Endodermal cell (in vitro differentiated cells): ENCODE measurements at places on chromosomes 1 and 21.

DNA sequence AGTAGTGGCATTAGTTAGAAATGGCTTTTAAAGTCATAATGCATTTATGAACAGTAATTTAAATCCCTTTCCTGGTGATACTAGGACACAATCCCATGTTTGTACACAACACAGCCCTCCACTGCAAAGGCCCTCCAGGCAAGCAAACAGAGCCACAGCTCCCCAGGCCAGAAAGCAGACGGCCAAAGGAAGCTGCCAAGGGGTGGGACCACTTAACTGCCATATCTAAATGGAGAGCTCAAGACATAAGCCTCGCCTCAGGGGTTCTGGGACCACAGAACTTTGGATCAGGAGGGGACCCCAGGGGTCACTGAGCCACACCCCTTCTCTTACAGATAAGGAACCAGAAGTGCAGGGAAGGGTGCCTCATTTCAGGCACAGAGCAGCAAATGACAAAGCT is 189.7 kb downstream of the KCNH1 start:
- no peaks in the 10 kb centered on the region for H3K4me1 ChIP-seq
- no peak for DNase-seq
- H3K27me3 ChIP-seq, result no peaks in the 10 kb centered on the region
- H3K36me3 ChIP-seq, result no peaks in the 10 kb centered on the region

- H3K27ac ChIP-seq, result no peak overlapping the region
- no peak overlapping the region for H3K4me3 ChIP-seq
- no peaks in the 10 kb centered on the region for H3K27me3 ChIP-seq
- peaks cover 4% of the 10 kb centered on the region for H3K4me1 ChIP-seq
- H3K36me3 ChIP-seq, result no peaks in the 10 kb centered on the region
Measured at GRCh38 chr21:36184545-36184944, 27.9 kb downstream of the DOP1B start.

DNA sequence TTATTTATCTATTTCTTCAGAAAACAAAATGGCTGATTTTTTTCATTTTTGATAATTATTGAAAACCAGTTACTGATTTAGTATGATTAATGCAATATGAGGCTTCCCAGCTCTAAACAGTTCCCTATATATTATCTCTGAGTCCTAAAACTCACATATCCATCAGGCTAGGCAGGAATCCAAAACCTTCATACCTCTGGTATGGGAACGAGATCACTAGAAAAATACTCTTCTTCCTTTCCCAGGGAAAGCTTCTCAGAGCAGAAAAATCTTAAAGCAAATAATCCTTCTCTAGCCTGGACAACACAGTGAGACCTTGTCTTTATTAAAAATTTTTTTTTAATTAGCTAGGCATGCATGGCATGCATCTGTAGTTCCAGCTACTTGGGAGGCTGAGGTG is 42.5 kb downstream of the KDM5B start:
- H3K4me3 ChIP-seq, result no peak overlapping the region
- no peaks in the 10 kb centered on the region for H3K4me1 ChIP-seq
- no peaks in the 10 kb centered on the region for H3K27me3 ChIP-seq
- no peak for DNase-seq

DNA sequence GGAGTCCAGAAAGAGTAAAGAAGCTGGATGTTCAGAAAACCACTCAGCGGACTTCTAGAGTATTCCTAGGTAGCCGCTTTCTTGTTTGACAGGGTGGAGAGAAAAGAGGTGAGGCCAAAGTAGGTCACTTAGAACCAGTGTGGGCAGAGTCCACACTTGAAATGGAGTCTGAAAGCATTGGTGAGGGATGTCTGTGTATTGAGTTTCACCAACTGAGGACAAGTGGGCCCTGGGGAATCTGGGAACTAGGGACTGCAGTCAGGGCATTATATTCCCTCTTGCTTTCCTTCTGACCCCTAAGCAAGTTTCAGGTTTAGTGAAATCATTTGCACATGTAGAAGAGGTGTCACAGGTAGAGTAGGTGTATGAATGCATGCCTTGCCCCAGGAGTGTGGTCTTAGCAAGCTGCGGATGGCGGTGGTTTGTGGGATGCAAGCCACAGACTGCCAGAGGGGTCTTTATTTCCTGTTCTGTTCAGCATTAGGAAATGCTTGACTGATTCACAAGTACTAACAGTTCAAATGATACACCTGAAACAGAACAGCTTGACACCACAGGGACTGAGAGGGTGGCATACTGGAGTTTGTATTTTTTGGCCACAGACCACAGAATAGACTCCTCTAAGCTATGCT is 1.1 kb upstream of the GNG12 start:
- H3K36me3 ChIP-seq, result no peaks in the 10 kb centered on the region
- peaks cover 57% of the 10 kb centered on the region for H3K27me3 ChIP-seq
- H3K4me1 ChIP-seq, result no peaks in the 10 kb centered on the region

GRCh38 chr1:200366577-200367253 is 43.1 kb downstream of the ZNF281 start:
- H3K27ac ChIP-seq, result no peak overlapping the region
- H3K27me3 ChIP-seq, result no peaks in the 10 kb centered on the region
- peak; percentile 49 for DNase-seq
- no peaks in the 10 kb centered on the region for H3K36me3 ChIP-seq
- peaks cover 37% of the 10 kb centered on the region for H3K4me1 ChIP-seq
- H3K4me3 ChIP-seq, result no peak overlapping the region

DNA sequence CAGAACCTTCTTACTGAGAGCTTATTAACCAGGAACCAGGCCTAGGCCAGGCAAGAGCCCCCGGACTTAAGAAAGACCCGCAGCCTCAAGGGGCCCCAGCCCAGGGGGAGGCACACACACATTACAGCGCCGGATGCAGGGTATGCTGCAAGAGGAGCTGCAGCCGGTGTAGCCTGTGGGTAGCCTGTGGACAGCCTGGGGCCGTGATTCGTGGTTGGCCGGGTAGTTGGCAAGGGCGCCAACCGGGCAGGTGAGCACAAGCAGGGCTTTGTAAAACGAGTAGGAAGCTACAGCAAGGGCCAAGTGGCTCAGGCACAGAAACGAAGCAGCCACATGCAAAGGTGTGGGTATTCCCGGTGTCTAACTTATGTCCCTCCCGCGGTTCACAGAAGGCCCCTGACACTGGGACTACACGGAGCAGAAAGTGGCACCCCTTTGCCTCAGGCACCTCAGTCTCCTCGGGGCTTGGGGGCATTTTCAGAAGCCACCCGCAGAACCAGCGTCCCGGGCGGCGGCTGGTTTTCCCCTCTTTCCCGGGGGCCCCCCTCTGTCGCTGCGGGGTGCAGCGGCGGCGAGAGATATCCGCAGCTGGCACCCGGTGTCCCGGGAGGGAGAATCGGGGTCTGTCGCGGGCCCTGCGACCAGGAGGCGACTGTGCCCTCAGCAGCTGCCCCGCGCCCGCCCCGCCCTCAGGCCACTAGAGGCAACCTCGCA is 40.8 kb downstream of the KIAA1614 start:
- H3K27me3 ChIP-seq, result no peaks in the 10 kb centered on the region
- DNase-seq, result no peak
- H3K4me1 ChIP-seq, result no peaks in the 10 kb centered on the region
- H3K27ac ChIP-seq, result no peak overlapping the region
- H3K36me3 ChIP-seq, result peaks cover 3% of the 10 kb centered on the region

DNA sequence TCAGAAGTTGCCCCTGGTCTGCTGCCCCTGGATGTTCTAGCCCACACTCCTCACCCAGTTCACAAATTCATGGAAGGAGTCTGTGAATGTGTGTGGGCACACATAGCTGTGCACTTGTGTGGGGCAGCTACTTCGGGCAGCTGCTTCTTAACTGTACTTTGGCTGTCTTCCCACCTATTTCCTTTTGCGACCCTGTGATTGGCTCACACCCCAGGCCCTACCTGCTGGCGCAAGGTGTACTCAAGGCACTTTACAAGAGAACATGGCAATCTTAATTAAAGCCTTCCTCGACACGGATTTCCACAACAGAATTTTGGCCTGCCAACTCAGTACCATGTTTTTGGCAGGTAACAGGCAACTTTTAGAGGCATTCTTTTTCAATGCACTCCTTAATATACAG is 86.5 kb upstream of the CTTNBP2NL start:
- H3K27me3 ChIP-seq, result peaks cover 44% of the 10 kb centered on the region
- H3K4me3 ChIP-seq, result no peak overlapping the region
- no peak for DNase-seq
- H3K36me3 ChIP-seq, result no peaks in the 10 kb centered on the region
- H3K4me1 ChIP-seq, result peaks cover 2% of the 10 kb centered on the region

DNA sequence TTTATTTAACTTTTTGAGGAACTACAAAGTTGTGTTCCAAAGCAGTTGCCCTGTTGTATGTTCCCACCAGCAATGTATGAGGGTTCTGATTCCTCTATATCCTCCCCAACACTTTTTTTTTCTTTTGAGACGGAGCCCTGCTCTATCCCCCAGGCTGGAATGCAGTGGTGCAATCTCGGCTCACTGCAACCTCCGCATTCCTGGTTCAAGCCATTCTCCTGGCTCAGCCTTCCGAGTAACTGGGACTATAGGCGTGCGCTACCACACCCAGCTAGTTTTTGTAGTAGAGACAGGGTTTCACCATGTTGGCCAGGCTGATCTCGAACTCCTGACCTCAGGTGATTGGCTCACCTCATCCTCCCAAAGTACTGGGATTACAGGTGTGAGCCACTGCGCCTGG is 60.4 kb upstream of the ENAH start:
- DNase-seq, result no peak
- no peak overlapping the region for H3K27ac ChIP-seq
- no peaks in the 10 kb centered on the region for H3K36me3 ChIP-seq
- H3K27me3 ChIP-seq, result no peaks in the 10 kb centered on the region
- H3K4me1 ChIP-seq, result no peaks in the 10 kb centered on the region

DNA sequence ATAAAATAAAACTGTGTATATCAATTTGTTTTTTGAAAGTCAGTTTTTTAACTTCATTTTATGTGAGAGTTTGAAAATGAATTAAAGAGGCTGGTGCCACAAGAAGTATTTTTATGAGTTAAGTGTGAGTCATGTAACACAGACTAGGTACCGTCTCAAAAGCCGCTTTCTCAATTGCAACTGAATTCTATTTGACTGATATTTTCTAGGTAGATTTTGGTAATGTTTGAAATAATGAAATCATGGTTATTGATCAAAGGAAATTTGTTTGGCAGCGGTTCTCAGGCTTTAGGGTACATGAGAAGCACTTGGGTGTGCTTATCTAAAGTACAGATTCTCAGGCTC is 4.6 kb downstream of the SNX27 start:
- peaks cover 4% of the 10 kb centered on the region for H3K4me1 ChIP-seq
- H3K4me3 ChIP-seq, result peak overlapping the region; percentile 62
- H3K27ac ChIP-seq, result no peak overlapping the region
- no peak for DNase-seq

DNA sequence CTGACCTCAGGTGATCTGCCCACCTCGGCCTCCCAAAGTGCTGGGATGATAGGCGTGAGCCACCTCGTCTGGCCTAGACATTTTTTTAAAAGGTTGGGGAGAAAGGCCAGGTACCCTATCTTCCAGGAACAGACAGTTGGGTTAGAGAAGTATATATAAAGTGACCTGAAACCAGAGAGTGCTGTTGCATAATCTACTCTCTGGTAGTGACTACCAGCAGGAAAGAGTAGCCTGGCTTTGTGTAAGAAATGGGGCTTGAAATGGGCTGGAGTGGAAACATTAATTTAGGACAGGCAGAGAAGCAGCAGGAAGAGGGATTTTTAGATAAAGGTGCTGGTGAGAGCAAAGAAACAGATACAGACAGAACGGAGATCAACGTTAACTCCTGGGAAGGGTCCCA is 125.8 kb upstream of the HOOK1 start:
- no peak overlapping the region for H3K27ac ChIP-seq
- no peak overlapping the region for H3K4me3 ChIP-seq
- no peak for DNase-seq
- H3K27me3 ChIP-seq, result no peaks in the 10 kb centered on the region
- no peaks in the 10 kb centered on the region for H3K36me3 ChIP-seq

GRCh38 chr1:242452573-242452972 is 71.9 kb downstream of the PLD5 start:
- H3K27ac ChIP-seq, result no peak overlapping the region
- no peak overlapping the region for H3K4me3 ChIP-seq
- H3K27me3 ChIP-seq, result no peaks in the 10 kb centered on the region
- no peak for DNase-seq

- no peaks in the 10 kb centered on the region for H3K27me3 ChIP-seq
- peak; percentile 39 for DNase-seq
- no peak overlapping the region for H3K27ac ChIP-seq
- no peaks in the 10 kb centered on the region for H3K36me3 ChIP-seq
- H3K4me3 ChIP-seq, result no peak overlapping the region
- no peaks in the 10 kb centered on the region for H3K4me1 ChIP-seq
Measured at GRCh38 chr1:115475901-115476300, 137.9 kb upstream of the NGF start.

GRCh38 chr21:42541174-42541573 is 27.5 kb downstream of the SLC37A1 start:
- no peak overlapping the region for H3K4me3 ChIP-seq
- no peaks in the 10 kb centered on the region for H3K4me1 ChIP-seq
- DNase-seq, result no peak
- peaks cover 6% of the 10 kb centered on the region for H3K36me3 ChIP-seq
- H3K27ac ChIP-seq, result no peak overlapping the region

DNA sequence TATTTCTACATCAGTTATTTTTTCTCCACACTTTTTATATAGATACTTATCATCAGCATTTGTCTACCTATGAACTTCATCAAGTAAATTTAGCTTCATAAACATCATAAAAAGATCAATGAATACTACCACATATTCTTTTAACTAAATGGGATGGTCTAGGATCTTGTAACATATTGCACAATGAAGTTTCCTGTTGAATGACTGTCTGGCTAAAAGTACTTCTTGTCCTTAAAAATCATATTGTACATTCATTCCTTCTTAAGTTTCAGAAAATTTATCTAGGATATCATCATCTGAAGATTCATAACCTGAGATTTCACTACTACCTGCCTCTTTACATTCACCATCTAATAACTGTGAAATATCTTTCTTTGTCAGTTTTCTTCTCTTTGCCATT is 69.0 kb downstream of the MAGI3 start:
- no peak for DNase-seq
- no peak overlapping the region for H3K4me3 ChIP-seq
- H3K27me3 ChIP-seq, result no peaks in the 10 kb centered on the region
- H3K4me1 ChIP-seq, result no peaks in the 10 kb centered on the region
- H3K36me3 ChIP-seq, result peaks cover 13% of the 10 kb centered on the region
- no peak overlapping the region for H3K27ac ChIP-seq

DNA sequence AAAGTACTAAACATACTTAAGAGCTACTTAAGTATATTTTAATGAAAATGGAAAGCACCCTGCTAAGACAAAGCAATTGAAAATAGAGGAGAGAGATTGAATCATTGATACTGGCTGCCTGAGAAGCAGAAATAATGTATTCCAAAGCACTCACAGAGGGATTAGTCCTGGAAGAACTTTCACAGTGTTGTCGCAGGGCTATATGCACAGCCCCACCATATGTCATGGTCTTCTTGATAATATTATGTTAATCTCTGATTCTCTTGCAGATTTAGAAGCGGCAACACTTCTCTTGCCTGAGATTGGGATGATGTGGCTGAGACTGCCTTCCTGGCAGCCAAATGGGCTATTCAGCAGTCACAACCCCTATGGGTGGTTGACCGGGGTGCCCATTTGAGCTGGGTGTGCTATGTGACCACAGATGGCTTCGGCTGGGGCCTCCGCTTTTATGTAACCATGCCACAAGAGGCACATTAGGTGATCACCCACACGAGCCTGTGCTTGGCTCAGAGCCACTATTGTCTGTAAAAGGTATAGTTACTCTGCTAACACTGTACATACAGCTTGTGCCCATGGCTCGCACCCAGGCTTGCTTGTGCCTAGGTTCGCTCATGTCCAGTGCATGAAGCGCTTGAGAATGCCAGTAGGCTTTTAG is 152.2 kb upstream of the SGIP1 start:
- DNase-seq, result no peak
- no peaks in the 10 kb centered on the region for H3K4me1 ChIP-seq
- no peaks in the 10 kb centered on the region for H3K36me3 ChIP-seq
- no peaks in the 10 kb centered on the region for H3K27me3 ChIP-seq
- H3K4me3 ChIP-seq, result no peak overlapping the region
